ENCODE measurements at places on chromosomes 1 and 21.

GRCh38 chr1:192626366-192627179, 9.4 kb upstream of the RGS13 start:
- DNase-seq: no peak

DNA sequence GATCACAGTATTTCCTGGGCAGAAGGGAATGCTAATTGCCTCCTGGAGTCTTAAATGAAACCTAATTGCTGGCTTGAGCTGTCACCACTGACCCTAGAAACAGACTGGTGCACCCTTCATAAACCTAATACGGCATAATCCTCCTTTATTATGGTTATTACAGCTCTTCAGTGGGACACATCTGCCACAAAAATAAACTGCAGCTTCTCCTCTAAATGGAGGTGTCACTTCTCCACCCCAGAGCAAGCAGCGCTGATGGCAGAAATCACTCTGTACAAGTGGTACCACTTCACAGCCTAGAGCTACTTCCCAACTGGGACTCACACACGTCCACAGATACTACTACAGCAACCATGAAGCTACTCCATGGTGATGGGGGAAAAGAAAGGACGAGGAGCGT, 11.1 kb downstream of the PTPN14 start:
- DNase-seq: no peak

GRCh38 chr1:212981025-212981495, 30.7 kb downstream of the VASH2 start:
- no peak for DNase-seq

- no peak for DNase-seq
Observed at GRCh38 chr1:8474369-8474768, 156.5 kb downstream of the SLC45A1 start.

DNA sequence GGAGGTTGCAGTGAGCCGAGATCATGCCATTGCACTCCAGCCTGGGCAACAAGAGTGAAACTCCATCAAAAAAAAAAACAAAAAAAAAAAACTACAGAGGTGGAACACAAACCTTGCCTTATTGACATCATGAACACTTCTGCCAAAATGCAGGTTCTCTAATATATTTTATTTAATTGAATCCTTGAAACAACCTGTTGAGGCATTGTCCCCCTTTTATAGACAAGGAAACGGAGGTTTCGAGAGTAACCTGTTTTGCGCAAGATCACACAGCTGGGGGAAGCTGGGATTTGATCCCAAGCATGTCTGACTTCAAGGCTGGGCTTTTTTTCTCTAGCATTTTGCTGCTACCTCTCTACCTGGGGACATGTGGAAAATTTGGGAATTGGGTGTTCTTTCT, 2.8 kb downstream of the SZRD1 start:
- DNase-seq: no peak

- no peak for DNase-seq
Observed at GRCh38 chr1:186418503-186418902, 42.4 kb downstream of the PDC start.

GRCh38 chr1:230145953-230146476, 79.0 kb downstream of the GALNT2 start:
- no peak for DNase-seq

GRCh38 chr1:183403498-183403897, 14.7 kb downstream of the NMNAT2 start:
- no peak for DNase-seq

DNA sequence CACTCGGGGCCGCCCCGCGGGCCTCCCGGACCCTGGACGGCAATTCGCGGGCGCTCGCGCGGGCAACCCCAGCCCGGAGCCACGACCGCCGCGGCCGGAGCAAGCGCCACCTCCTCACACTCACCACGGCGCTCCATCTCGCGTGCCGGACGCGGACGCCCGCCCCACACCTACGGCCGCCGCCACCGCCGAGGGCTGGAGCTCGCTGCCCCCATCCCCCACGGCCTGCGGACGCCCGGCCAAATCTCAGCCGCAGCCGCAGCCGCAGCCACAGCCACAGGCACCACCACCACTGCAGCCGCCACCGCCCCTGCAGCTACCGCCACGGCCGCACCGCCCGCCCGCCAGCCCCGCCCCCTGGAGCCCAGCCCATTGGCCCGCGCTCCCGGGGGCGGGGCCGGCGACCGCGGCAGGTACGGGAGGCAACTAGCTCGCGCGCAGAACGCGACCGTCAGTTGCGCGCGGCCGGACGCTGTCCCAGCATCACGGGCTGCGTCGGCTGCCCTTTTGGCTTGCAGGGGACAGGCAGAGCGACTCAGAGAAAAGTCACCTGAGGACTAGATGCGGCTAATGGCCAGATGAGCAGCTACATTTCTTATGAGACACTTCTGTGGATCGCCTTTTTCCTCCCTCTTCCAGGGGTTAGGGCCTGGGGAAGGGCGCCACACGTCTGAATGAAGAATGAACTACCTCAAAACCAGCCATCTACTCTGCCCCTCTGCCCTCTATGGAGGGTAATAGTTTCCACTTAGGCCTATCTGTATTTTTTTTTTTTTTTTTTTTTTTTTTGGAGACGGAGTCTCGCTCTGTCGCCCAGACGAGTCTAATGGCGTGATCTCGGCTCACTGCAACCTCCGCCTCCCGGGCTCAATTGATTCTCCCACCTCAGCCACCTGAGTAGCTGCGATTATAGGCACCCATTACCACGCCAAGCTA, at the start of gene ARHGAP29:
Gene ARHGAP29 (minus strand): TSS at position 294 of the 936 bp plus-strand sequence. CDS start 5,973 bp downstream, outside the sequence.
- peak; percentile 40 for DNase-seq

GRCh38 chr1:15282810-15283474, 35.9 kb downstream of the FHAD1 start:
- DNase-seq: no peak

DNA sequence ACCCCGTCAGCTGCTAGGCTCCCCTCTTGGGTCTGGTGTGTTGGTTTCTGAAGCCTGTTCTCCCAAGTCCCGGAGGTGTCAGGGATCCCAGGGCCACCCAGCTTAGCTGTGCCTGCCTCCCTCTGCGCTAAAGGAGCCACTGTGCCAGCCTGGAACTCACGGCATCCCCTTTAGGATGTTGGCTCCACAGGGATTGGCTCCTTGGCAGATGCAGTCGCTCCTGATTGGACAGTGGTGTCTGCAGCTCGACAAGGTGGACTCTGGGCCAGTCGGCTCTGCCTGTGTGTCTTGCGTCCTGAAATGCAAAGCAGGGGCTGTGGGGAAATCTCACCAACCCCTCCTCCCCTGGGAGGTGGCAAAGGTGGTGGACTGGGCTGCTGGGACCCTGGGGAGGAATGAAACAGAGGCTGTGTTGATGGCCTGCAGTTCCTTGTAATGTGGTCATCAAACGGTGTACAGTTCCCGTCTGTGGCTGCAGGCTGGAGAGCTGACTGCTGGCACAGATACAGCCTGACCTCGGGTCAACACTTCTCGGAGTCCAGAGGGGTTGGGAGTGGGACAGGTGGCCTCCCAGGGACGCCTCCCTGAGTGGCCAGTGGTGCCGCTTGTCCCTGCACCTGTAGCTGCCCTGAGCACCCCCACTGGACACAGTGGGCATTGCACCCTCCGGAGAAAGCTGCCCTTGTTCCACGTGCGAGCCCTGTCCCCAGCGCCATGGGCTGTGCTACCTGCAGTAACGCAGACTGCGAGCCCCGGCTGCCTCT, 11.5 kb upstream of the KCNAB2 start:
- no peak for DNase-seq

DNA sequence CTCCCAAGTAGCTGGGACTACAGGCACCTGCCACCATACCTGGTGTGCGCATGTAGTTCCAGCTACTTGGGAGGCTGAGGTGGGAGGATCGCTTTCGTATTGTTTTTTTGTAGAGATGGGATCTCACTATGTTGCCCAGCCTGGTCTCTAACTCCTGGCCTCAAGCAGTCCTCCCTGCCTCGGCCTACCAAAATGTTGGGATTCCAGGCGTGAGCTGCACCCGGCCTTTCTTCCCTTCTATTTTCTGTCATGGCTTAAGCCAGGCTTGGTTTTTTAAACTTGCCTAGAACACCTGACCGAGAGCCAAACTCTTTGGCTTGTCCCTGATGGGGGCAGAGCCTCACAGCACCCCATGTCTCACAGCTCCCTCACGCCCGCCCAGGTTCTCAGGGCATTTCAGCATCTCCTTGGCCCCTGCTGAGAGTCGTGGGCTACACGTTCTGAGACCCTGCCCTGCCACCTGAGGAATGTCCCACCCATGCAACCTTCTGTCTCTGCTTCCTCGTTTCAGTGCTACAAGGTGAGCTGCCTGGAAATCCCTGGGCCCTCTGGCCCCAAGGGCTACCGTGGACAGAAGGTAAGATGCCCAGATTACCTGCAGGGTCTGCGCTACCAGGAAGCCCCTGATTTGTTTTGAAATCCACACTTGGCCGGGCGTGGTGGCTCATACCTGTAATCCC, 15.7 kb downstream of the COL6A2 start:
- DNase-seq: no peak

GRCh38 chr1:153141377-153141776, 9.3 kb downstream of the SPRR2G start:
- no peak for DNase-seq

GRCh38 chr1:117051224-117052064, 8.7 kb upstream of the TTF2 start:
- DNase-seq: peak; percentile 28

DNA sequence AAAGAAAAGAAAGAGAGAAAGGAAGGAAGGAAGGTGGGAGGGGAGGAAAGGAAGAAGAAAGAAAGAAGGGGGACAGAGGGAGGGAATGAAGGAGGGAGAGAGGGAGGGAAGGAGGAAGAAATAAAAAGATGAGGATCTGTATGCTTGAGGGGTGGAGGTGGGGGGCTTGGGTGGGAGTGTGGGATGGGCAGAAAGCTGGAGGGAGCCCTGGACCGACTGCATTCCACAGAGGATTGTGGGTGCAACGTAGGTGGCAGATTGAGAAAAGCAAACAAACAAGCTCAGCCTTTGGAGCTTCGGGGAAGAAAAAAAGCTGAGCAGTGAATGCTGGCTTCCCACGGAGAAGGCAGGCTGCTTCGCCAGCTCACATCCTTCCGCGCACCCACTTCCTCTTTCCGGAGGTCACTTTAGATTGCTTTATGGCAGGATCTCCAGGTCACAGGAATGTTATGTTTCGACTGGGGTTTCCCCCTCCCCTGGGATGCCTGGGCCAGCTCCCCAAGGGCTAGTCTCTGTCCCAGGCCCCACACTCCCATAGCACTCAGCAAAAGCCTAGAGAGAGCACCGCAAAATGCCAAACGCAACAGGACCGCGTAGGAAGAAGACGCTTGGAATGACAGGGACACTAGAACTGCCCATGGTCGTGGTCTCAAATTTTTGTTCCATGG, 20.7 kb upstream of the LGALS8 start:
- no peak for DNase-seq

DNA sequence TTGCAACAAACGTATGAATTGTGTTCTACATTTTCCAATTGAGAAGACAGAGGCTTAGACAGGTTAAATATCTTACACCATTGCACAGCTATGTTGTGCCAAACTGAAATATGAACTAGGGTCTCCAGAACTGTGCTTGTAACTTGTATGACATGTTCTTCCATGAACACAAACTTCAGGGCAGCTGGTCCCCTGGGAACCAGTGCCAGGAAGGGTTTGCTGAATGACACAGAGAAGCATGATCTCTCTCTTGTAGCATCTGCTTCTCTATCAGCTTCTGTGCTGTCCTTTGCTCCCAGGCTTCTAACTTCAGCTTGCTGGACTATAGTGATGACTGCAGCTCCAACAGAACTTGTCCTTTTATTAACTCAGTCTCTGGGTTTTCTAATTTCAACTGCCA, 385.5 kb downstream of the SIPA1L2 start:
- no peak for DNase-seq

DNA sequence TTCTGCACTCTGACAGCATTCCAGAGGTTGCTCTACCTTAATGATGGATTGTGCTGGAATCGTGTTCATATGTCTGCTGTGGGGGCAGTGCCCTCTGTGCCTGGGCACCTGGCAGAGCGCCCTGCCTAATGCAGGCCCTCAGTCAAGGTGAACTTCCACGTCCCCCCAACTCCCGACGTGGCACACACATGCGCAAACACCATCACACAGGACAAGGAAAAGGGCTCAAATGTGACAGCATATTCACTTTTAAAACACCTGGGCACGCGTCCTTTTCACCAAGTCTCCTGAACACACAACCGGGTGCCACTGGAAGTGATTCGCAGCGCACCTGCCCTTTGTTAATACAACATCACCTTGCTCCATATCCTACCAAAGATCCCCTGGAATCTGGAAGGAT, 11.7 kb downstream of the TPRG1L start:
- no peak for DNase-seq

DNA sequence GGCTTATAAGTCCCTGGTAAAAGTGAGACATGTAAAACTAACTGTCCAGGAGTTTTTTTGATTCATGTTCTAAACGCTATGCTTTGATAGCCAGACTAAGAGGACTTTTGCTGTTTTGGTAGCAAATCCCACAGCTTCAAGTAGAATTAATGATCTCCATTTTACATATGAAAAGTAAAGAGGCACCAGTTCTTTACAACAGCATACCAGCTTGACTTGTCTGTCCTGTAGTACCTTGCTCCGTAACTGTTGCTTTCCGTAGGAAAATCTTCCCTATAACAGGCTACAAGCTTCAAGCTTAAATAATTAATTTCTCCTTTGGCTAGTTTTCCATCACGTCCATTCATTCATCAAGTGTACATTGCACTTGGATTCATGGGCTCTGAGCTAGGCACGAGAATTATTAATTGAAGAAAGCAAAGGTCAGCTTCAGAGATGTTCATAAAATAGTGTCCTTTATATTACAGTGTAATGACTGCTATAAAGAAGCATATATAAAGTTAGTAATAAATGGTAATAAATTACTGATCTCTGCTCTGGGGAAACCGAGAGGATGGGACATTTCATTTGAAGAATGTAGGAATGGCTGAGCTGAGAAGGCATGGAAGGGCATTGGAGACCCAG, 29.2 kb downstream of the B3GALT5 start:
- no peak for DNase-seq

- no peak for DNase-seq
Observed at GRCh38 chr1:244159646-244160045, 108.6 kb downstream of the ZBTB18 start.

- no peak for DNase-seq
Observed at GRCh38 chr21:34881839-34882371, 167.2 kb downstream of the RUNX1 start.

GRCh38 chr21:33411949-33412430, 8.8 kb downstream of the IFNGR2 start:
- no peak for DNase-seq

DNA sequence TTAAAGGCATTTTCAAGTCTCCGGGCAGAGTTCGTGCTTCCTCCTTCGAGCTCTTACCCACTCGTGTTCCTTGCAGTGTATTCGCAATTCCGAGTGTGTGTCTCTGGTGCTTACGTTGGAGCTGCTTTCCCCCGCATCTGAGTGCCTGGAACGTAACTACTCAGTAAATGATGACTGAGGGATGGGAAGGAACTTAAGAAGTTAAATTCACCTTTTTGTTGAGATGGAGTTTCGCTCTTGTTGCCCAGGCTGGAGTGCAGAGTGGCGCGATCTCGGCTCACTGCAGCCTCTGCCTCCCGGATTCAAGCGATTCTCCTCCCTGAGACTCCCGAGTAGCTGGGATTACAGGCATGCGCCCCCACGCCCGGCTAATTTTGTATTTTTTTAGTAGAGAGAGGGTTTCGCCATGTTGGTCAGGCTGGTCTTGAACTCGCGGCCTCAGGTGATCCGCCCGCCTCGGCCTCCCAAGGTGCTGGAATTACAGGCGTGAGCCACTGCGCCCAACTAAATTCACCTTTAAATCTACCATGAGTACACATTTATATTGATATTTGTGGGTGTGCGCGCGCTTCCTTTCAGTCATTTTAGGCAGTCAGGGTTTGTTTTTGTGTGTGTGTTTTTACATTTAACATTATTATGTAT, 837 bp downstream of the NDUFS5 start:
- no peak for DNase-seq

GRCh38 chr1:50418600-50419109, 4.6 kb downstream of the DMRTA2 start:
- DNase-seq: no peak

- DNase-seq: no peak
Observed at GRCh38 chr1:163610486-163610885, 288.7 kb downstream of the NUF2 start.

All from activated T-helper 1 cell treated with anti-CD3 and anti-CD28 coated beads, Interleukin-12 subunit alpha, Interleukin-12 subunit beta, Interleukin-2, Interleukin-4 antibody, amounts not matched to agents 30 ng/mL and 10 ng/mL and 1 ng/mL, durations not matched to agents 14 hours and 24 hours and 36 hours (primary cell).